ENCODE measurements at places on chromosomes 3 and 15.

GRCh38 chr15:43465100-43465499 is 27.9 kb downstream of the TP53BP1 start:
- no peak for DNase-seq

GRCh38 chr3:183189641-183190040 is 27.1 kb upstream of the LAMP3 start:
- no peak for DNase-seq

DNA sequence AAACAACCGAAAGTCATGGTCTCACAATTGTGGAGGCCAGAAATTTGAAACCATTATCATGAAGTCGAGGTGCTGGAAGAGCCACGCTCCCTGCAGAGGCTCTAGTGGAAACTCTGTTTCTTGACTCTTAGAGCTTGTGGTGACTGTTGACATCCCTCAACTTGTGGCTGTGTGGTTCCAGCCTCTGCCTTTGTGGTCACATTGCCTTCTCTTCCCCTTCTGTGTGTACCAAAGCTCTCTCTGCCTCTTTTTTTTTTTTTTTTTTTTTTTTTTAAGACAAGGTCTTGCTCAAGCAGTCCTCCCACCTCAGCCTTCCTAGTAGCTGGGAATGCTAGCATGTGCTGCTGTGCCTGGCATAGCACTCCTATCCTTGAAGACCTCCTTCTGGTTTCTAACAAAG is 48.7 kb upstream of the CRTC3 start:
- DNase-seq: no peak

- DNase-seq: no peak
These were observed 19.2 kb downstream of the ANKDD1A start for GRCh38 chr15:64930778-64931371.

Measured in HFF-Myc (cell line).